ENCODE measurements at places on chromosomes 6 and 20.
A peak's percentile ranks its signal among the peaks of the same experiment; 100 is the strongest.

DNA sequence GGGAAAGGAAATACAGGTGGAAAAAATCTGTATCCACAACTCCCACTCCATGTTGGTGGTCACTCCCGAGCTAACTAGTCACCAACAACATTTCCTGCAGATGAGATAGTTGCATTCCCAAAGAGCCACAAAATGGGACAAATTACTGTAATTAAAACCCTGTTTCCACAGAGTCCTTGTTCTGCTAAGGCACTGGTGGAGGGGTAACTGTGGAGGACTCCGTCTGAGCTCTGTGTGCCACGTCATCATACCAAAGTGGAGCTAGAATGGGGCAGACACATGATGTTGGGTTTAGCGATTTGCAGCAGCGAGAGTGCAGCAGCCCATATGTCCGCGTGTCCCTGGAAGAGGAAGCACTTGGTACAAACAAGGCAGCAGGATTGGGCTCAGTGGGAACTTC lies 172.5 kb upstream of the KCNK16 start:
- no peak for DNase-seq

- DNase-seq: no peak
These were observed 67.8 kb downstream of the THBS2 start for GRCh38 chr6:169185692-169186485.

DNA sequence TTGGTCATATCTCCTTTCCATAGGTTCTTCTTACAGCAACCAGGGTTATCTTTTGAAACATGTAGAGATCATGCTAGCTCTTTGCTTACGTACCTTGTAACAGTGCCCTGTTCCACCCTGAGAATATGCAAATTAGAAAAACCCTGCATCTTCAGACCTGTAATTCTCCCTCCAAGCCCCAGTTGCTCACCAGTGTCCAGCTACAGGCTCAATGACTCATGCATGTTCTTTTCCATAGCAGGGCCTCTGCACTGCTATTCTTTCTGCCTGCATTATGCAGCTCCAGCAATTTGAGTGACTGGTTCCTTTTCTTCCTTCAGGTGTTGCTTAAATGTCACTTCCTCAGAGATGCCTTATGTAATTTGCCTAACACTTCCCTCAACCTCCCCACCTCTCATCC lies 636.2 kb downstream of the KHDRBS2 start:
- DNase-seq: no peak

- DNase-seq: no peak
These were observed 232.6 kb downstream of the SOD2 start for GRCh38 chr6:159460476-159460875.

DNA sequence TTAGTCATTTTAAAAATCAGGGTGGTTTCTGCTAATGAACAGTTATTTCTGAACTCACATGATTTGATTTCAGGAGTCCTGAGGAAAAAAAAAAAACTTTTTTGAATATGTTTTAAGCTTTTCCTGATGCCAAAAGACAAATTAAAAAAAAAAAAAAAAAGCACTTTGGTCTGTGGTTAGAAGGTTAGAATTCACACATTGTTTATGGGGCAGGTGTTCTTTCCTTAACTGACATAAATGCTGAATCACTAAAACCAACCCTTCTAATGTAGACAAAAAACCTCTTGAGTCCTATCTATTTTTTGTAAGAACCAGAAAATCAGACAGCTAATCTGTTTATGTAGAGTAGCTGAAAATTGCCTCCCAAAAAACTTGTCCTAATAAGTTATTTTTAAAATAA lies 20.4 kb downstream of the THEMIS start:
- no peak for DNase-seq

- DNase-seq: no peak
These were observed 36.8 kb downstream of the PREX1 start for GRCh38 chr20:48791014-48791413.

GRCh38 chr20:10946124-10946880 lies 272.5 kb upstream of the JAG1 start:
- DNase-seq: no peak

DNA sequence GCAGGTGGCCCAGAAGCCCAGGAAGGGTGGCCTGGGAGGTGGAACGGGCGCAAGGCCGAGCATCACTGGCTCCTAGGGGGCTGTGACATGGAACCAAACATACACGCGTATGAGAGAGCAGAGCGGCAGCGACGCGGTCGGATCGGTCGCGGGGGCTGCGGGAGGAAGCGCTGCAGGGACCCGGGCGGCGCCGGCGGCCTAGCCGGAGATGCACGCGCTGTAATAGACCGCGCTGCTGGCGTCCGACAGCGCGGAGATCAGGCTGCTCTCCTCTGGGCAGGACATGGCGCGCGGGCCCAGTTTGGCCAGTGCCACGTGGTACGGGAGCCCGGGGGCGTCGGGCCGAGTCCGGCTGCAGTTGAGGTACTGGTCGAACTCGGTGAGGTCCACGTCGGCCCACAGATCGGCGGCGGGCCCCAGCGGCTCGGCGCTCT lies 1.5 kb downstream of the SOX18 start:
- no peak for DNase-seq

DNA sequence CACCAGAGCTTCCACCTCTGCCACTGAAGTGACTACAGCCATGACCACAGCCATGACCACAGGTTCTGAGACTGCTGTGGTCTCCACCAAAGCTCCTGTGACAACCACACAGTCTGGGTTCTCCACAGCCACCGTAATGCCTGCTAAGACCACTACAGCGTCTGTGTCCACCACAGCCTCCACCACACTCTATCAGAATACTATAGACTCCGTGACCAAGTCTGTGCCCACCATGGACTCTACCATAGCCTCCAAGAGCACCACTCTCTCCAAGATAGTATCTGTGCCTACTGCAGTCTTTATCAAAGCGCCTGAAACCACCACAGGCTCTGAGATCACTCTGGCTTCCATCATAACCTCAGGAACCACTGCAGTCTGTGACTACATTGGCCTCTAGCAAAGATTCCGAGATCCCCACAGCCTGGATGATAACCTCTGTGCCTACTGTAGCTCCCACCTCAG lies 18.3 kb upstream of the MUC21 start:
- DNase-seq: no peak

- no peak for DNase-seq
These were observed 18.8 kb upstream of the SIRPA start for GRCh38 chr20:1876217-1876921.

GRCh38 chr6:73742433-73742832 lies 46.4 kb downstream of the CD109 start:
- no peak for DNase-seq

GRCh38 chr6:168196385-168196860 lies 117.4 kb upstream of the FRMD1 start:
- DNase-seq: no peak

- DNase-seq: no peak
These were observed 28.8 kb downstream of the RWDD2A start for GRCh38 chr6:83221889-83222479.

DNA sequence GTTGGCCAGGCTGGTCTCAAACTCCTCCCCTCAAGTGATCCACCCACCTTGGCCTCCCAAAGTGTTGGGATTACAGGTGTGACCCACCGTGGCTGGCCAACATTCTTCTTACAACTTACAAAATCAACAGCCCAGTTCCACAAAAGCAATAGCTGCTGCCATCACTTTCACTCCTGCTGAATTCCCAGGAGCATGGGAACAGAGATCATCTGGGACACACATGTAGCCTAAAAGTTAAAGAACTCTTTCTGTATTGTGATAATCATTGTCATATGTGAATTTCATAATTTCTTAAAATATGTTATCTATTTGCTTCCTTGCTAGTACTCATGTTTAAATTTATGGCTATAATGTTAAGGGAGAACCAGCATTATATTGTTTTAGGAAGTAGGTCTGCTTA lies 51.7 kb downstream of the NCOA6 start:
- DNase-seq: no peak

DNA sequence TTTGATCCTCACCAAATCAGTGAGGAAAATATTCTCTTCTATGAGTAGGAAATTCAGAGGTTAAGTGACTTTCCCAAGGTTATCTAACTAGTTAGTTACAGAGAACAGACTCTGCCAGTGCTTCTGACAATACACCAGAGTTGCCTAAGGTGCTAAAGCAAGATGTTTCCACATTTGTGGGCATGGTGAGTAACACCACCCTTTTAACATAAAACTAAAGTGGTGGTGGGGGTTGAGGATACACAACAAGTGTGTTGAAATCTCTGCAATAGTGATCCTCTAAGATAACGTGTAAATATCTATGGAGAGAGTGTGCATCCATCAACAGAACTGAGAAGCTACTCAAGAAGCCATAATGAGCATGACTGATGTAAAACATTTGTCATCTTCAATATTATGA lies 11.7 kb downstream of the VNN2 start:
- DNase-seq: no peak

- DNase-seq: no peak
These were observed 27.8 kb upstream of the FAM110A start for GRCh38 chr20:805713-806112.

- no peak for DNase-seq
These were observed 232.0 kb upstream of the NOX3 start for GRCh38 chr6:155687645-155688044.

DNA sequence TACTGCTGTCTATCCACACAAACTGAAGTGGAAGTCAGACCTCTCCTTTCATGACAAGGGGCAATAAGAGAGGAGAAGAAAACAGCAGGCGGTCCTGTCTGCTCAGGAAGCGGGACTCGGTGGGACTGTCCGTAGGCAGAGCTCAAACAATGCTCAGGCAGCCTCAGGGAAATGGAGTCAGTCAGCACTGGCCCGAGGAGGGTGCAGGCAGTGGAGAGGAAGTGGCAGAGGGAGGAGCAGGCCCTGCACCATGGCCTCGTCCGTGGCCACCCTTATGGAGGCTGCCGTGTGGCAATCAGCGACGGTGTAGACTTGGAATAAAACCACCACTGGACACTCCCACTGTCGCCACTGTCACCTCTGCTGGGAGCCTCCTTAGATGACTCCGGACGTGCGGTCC lies 19.6 kb downstream of the FOXC1 start:
- DNase-seq: no peak

GRCh38 chr6:40247516-40248115 lies 313.4 kb upstream of the MOCS1 start:
- no peak for DNase-seq

DNA sequence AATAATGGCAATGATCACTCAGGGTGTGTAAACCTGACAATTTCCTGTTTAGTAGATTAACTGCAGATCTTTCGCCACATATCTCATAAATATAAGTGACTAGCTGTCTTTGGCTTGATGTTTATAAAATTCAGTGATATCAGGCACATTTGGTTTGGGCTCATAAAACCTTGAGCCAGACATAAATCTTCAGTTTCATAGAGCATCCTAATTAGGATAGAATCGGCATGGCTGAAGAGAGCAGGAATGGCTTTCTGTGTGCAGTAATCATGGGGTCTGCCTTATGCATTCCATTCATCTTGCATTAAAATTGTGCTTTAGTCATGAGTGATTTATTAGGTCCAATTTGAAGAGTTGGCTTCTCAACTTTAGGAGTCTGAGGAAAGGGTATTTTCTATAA lies 27.2 kb downstream of the AIG1 start:
- no peak for DNase-seq

- DNase-seq: no peak
These were observed 1357.3 kb upstream of the EYS start for GRCh38 chr6:67064323-67064722.

GRCh38 chr6:56101141-56101553 lies 146.2 kb downstream of the COL21A1 start:
- peak; percentile 81 for DNase-seq

DNA sequence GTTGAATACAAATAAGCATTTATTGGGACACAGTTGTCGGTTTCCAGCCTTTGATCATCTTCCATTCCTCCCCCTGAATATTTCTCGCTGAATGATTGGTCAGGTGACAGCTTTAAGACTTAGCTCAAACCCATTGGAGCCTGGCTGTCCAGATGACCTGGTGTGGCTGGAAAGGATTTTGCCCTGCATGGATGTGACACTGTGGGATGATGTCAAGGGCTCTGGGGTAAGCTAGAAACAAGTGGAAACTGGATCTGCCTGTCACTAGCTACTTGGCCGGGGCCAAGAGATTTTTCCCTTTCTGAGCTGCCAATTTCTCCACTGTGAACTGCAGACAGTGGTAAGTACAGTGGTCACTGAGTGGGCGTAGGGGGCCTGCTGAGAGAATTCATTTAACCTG lies 41.9 kb upstream of the MYLIP start:
- DNase-seq: no peak

GRCh38 chr20:2763186-2763585 lies 37.2 kb downstream of the CPXM1 start:
- DNase-seq: no peak
